ENCODE measurements at places on chromosomes 13 and 19.

DNA sequence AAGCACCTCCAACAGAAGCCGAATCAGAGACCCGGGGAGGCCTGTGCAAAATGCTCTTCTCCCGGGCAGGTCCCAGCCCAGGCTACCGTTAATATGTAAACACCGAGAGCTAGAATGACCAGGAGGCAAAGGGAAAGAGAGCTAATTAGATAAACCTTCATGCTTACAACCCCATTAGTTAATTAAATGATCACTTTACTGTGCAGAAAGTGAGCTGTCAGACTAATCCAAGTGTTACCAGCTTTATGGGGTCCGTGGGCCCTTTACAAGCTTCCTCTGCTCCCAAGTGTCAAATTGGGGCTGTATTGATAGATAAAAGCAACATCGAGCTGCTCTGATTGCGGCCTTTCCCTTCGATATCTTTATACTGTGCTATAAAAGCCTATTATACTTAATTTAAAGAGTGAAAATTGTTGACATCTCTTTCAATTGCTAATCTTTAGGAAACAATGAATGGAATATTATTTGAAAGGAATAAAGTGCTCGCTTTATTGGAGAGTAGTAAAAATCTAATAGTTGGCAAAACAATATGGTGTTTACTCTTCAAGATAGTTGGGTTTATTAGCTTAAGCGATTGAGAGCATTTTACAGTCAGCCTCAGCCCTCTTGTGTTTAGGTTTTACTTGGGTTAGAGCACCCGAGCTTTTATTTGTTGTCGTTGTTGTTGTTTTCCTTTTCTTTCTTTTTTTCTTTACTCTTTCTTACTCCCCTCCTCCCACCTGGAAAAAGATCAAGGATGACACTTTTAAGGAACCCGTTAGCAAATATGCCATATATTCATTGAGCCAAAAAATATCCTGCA is 189.3 kb upstream of the GPR12 start:
- no peak for DNase-seq

DNA sequence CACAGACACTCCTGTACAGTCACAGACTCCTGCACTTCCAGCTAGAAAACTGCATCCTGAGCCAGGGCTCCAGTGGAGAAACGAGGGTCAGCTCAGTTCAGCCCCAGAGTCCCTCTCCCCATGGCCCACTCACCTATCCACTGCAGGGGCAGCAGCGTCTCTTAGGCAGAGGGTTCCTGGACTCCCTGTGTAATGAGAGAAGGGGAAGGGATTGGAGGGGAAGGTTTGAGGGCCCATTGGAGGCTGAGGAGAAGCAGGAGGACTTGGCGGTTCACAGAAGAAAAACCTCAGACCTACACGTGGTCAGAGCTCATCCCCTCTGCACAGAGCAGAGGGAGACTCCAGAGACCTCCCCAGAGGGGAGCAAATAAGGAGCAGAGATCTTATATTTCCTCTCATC is 9.2 kb upstream of the CEACAM18 start:
- DNase-seq: no peak

- DNase-seq: peak; percentile 41
Observed at GRCh38 chr13:46321494-46322225, 65.4 kb downstream of the RUBCNL start.

GRCh38 chr19:46211201-46211881 is 18.2 kb upstream of the IGFL1 start:
- peak; percentile 62 for DNase-seq

DNA sequence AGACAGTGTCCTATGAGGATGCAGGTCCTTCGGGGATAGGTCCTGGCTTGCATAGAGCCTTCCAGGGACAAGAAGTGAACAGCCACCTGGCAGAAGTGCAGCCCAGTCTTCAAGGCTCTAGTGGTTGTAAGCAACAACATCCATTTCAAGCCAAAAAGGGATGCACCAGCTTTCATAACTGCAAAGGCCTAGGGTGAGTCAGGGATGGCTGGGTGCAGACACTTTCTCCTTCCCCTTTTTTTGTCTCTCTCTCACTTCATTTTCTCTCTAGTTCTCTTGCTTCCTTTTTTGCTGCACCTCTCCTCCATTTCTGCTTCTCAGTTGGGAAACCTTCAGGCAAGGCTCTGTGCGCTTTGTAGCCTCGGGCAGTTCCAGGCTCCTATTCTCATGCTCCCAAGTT is 196.2 kb upstream of the ZNF536 start:
- no peak for DNase-seq

- DNase-seq: no peak
Observed at GRCh38 chr13:40631605-40632004, 34.8 kb downstream of the FOXO1 start.

DNA sequence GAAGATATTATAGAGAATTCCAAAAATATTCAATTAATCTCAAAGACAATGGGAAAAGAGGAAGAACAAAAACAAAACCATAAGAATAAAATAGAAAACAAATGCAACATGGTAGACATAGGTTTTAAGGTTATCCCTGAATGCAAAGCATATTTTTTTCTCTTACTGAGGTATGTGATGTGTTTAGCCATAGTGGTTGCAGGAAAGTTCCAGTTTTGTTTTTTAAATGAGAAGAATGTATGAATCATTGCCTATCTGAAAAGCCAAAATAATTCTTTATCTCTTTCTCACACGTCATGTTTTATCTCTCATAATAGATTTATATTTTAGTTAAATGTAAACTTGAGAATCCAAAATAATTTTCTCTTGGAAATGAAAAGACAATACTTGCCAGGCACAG is 2591.7 kb upstream of the PCDH20 start:
- no peak for DNase-seq

DNA sequence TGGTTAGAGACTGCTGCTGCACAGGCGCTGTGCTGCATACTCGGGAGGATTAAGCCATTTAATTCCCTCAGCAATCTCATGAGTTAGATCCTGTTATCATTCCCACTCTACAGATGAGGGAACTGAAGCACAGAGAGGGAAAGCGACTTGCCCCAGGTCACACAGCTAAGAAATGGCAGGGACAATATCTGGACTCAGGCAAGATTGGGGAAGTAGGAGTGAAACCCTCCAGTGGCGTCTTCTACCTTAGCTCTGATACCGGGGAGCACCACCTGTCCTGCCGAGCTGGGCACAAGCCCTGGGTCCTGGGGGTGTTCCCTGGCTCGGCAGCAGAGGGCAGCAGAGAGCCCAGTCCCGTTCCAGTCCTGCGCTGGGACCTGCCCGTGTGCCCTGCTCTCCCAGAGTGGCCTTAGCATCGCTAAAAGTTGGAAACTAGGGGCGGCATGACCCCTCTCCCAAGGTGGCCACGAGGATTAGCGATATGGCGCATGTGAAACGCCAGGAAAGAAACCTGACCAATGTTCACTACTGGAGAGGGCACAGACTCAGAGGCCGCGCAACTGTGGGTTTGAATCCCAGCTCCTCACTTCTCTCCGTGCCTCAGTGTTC is 20.5 kb downstream of the CYTH2 start:
- DNase-seq: peak; percentile 67

GRCh38 chr13:61052175-61052574 is 363.5 kb downstream of the PCDH20 start:
- no peak for DNase-seq

DNA sequence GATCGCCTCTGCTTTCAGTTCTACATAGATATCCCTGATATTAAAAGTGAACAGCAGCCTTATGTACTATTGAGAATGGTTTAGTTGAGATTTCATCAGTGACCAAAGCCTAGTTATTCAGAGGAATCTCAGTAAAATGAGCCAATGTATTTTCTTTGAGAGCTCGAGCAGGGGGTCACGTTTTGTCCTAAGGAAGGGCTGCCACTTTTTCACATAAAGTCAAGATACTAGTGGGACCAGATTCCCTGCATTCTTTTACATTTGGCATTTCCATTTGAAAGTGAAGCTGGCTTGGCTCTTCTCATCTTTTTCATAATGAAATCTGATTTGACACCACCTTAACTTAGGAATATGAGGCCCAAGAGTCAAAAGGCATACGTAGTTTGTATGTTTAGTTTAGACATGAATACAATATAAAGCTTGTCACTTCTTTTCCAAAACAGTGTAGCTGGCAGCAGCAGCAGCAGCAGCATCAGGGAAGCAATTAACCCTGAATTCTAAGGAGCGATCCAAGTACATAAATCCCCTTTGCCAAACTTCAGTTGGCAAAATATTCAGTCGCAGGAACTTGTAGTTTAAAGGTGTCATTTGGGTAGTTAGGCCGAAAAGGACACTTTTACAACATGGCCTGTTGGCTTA is 1752.2 kb upstream of the PCDH20 start:
- no peak for DNase-seq
